ENCODE measurements at places on chromosomes 4 and X.

- no peak for DNase-seq
Observed at GRCh38 chrX:24259544-24260240, 54.2 kb downstream of the SUPT20HL2 start.

DNA sequence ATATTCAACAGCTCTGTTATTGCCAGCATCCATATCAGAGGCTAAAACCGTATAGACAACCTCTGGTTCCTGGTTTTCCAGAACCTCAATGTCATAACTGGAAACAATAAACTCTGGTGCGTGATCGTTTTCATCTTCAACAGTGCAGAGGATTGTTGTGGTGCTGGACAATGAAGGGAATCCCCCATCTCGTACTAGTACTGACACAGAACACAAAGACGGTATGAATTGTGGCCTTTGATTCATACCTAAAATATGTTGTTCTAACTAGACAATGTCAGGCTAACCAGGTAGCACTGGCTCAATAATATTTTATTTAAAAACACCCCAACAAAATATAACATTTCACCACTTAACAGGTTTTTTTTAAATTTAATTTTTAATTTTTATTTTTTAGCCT, 186.9 kb downstream of the DCHS2 start:
- DNase-seq = no peak

DNA sequence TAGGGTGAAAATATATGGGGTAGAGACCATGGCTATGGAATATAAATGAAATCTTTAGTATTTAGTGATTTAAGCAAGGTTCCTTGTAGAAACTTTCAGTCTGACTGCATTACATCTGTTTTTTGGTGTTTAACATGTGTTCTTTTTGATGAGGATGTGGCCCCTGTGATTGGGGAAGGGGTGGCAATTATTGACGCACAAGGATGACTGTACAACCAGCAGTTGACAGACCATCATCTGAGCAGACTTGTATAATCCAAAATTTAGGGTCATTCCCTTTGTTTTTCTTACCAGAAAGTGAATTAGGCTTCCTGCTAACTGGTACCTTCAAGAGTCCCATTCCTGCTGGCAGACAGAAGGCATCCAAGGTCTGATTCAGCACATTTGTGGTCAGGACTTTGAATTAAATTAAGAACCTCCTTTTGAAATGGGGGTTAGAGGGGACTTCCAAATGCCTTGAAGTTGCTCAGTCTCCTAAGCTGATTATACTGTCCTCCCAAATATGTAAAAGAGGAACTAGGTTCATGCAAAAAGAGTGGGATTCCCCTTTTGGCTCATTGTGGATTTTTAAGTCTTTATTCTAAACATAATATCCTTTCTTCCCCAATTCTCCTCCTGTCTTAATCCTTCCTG, 112.4 kb upstream of the CXCL13 start:
- no peak for DNase-seq

GRCh38 chr4:163048447-163048846, 118.2 kb downstream of the NAF1 start:
- no peak for DNase-seq

- DNase-seq = no peak
Observed at GRCh38 chr4:78477276-78477675, 74.3 kb upstream of the ANXA3 start.
